ENCODE measurements at places on chromosomes 2 and 18.
A peak's percentile ranks its signal among the peaks of the same experiment; 100 is the strongest.

- DNase-seq, result no peak
Measured at GRCh38 chr18:4581966-4582365, 126.9 kb upstream of the DLGAP1 start.

GRCh38 chr2:42752314-42752713 is 11.6 kb downstream of the OXER1 start:
- DNase-seq, result no peak

- no peak for DNase-seq
Measured at GRCh38 chr18:71797554-71797953, 746.6 kb downstream of the CBLN2 start.

DNA sequence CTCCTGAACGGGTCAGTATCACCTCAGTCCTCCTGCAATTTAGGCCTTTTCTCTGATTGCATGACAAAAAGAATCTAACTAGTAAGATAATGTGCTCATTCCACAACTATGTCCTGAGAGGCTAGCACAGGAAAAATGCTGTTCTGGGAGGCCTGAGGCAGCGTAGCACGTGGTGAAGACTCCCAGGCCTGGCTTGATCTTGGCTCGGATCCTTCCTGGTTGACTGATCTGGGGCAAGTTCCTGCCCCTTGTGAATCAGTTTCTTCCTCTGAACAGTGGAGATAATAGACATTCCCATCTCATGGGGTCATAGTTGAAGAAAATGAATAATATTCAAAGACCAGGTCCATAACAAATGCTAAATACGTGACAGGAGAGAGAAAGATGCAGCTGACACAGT is 12.3 kb downstream of the FBLN7 start:
- DNase-seq, result peak; percentile 99

GRCh38 chr2:47041063-47041462 is 114.0 kb downstream of the STPG4 start:
- DNase-seq, result no peak

DNA sequence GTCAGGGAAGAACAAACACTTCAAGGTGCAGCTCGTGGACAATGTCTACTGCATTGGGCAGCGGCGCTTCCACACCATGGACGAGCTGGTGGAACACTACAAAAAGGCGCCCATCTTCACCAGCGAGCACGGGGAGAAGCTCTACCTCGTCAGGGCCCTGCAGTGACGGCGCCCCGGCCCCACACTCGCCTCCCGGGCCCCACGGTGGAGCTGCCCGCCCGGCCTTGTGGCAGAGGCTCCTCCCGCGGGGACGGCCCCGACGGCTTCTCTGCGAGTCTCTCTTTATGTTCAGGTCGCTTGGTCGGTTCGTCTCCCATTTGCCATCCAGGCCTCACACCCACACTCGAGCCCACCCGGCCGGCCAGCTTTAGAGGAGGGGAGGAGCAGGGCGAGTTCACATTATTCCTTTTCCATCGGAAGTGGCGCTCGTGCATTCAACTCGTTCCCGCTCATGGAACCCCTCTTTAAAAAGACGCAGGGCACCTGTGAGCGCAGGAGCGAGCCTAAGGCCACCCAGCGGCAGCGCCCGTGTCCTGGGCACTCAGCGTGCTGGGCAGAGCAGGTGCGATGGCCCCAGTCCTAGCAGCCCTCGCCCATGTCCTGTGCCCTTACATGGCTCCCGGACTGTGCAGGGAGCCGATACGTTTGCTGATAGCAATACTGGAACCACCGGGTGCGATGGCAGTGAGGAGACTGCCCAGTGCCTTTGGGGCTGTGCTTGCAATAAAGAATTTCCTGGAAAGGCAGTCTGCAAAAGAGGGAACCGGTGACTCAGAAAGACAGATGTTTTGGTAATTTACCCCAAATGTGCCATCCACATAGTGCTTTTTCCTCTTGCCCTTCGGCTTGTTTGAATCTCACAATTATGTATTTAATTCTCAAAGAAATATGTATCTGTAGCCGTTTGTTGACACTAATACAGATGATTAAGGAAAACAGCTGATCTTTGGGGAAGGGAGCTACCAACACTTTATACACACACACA is 148.6 kb downstream of the NCK2 start:
- peak; percentile 8 for DNase-seq

GRCh38 chr2:84238907-84239306 is 220.2 kb downstream of the SUCLG1 start:
- DNase-seq, result no peak

GRCh38 chr2:127525691-127526131 is 578 bp downstream of the IWS1 start:
- DNase-seq, result peak; percentile 50

GRCh38 chr2:5495586-5495985 is 196.6 kb upstream of the SOX11 start:
- DNase-seq, result no peak

DNA sequence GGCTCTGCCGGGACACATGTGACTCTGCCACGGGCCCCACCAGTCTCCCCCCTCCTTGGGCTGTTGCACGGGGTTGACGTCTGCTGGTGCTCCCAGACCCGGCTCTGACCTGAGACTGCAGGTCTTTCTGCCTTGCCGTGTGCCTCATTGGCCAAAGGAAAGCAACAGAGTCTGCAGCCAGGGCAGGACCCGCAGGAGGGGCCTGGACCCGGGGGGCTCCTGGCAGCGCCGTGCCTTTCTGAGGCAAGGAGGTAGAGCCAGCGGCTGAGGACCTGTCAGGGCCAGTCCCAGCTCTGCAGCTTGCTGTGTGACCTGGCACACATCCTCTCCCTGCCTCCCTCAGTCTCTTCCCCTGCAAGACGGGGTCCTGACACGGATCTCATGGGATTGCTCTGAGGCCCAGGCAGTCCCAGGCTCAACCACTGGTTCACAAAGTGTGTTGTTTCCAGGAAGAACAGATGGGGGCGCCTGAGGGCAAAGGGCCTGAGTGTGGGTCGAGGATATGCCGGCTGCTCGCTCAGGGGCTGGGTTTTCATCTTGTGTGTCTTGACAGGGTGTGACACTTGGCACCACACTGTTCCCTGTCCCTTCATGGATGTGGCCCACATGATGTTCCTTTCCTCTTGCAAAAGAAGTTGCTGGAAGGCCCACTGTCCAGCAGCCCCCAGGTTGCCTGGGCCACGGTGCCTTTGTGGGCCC is 9.0 kb downstream of the CAPN10 start:
- no peak for DNase-seq

DNA sequence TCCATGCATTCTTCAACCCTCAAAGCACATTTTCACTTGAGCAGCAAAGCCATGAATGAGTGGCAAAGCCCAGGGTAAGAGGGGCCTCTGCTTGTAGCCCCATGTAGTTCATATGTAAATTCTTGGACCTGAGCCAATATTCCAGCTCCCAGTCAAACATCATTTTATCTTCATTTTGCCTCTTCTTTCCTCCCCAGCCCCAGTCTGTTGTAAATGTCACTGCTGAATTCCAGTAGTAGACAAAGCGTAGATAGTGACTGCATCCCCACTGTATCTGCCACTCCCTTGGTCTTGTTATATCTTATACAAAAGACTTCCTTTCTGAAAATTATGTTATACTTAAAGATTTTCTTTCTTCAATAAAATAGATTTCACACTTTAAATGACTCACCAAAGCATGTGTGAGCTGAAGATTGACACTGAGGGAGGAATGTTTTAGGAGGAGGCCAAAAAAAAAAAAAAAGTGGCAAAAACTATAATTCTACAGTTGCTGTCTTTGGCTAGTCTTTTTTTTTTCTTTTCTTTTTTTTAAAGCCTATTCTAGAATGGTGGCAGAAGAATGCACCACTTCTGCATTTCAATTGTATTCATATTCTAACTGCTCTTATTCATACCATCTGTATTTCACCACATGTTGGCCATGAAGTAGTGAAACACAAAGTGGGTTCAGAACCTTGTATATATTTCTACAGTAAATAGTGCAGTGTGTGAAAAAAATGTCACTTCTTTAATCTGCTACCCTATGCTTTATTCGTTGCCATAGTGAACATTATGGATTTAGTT is 306.1 kb downstream of the CPS1 start:
- no peak for DNase-seq

DNA sequence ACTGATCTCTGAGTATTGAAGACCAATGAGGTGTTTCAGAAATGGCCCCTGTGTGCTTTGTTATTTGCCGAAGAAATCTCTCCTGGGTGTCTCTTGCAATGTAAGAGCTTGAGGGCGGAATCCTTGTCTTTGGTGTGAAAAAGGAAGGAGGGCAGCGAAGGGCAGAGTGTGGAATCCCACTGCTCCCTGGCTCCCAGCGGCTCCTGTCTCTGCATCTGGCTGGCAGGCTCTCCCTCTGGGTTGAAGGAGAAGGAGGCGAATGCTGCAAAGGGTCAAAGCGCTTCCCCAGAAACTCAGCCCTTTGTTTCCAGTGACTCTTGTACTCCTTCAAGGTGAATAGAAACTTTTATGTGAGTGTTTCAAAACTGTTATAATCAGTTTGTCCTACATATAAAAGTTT is 457.5 kb downstream of the CNTNAP5 start:
- no peak for DNase-seq

DNA sequence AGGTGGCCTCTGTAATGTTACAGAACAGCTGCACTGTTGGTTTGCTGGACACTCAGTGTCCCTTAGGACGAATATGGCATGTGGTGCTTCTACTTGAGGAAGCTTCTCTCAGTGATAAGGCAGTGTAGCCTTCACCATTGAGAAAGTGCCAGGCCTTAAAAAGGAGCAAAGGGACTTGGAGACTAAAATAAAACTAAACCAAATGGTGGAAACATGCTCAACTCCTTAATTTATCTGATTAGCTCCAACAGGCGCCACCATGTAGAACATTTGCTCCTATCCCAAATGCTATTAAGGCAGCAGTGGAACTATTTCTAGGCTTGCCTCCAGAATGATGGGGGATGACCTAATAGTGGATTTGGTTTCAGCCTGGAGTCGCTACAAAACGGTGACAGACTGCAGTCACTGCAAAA is 77.5 kb upstream of the MYL1 start:
- no peak for DNase-seq

GRCh38 chr2:147660680-147661079 is 184.1 kb upstream of the ACVR2A start:
- no peak for DNase-seq

DNA sequence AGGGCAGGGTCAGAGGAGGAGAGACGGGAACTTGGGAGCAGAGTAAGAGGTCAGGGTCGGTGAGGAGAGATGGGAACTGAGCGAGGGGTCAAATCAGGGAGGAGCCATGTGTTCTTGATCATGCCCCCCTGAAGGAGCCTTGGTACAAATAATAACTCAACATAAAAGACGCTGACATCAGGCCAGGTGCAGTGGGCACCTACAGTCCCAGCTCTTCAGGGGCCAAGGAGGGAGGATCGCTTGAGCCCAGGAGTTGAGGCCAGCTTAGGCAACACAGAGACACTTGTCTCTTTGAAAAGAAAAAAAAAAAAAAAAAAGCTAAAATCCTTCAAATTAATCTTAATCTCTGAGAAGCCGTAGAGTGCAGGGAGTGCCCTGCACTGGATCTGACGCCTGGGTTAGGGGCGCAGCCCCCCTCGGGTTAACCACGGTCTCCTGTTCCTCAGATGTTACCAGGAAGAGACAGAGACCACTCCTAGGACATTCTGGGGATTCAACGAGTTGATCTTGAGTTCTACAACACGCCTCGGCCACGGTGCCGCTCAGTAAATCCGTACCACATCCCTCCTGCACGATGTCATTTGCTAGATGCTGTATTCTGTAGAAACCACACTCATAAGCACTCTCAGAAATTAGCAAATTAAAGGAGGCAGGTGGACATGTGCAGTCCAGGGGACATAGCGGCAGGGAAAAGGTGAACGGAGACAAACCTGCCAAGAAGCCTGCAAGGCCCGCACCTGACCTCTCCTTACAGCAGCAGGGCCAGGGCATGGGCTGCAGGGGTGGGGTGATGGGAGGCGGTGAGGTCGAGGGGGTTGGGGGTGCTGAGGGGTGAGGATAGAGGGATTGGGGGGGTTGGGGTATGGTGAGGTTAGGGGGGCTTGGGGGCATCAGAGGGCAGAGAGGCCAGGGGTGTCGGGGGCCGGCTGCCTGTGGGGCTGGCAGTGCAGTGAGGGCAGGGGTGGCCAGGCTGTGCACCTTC is 29.2 kb downstream of the SLC66A2 start:
- no peak for DNase-seq

DNA sequence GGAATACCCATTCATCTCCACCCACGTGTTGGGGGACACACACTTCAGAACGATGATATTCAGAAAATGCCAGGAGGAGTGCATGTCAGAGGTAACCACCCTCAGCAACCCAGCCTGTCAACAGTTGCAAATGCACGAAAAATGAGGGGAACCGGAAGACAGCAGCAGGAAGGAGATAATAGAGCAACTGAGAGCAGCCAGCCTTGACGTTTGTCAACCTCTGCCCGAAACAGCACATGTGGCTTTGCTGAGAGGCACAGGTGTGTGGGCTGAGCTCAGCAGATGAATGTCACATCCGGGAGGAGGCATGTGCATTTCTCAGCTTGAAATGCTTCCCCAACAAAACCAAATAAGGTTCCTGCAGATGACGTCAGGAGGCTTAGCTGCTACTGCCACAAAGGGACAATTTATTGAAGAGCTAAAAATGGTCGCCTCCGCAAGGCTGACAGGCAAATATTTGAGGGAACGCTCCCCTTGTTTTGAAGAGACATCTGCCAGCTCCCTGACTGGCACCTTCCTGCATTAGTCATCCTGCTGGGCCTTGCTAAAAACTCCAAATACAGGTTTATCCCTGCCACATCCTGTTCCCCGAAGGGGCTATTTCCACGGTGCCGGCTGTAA is 419.0 kb downstream of the NBAS start:
- DNase-seq, result peak; percentile 8

DNA sequence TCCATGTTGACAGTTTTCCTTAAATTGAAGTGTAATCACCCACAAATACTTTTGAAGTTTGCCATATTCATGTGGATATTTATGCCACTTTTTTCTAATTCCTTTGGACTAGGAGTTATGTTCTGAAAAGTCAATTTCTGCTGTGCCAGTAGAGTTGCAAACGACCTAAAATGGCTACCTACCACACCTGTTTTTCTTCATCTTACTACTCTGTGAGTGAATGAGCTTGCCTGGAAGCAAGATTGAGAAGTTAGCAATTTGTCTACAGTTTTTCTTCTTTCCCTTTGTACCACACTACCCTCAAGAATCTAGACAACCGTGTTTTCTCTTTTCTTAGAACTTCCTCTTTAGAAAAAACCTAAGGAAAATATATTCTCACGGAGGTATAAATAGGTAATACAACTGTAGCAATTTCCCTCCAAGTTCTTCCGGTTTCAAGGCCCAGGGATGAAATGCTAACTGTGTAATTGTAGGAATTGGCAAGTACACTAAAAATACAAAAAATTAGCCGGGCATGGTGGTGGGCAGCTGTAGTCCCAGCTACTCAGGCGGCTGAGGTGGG is 7.3 kb upstream of the SLC39A10 start:
- DNase-seq, result no peak

GRCh38 chr2:238882082-238882755 is 34.3 kb downstream of the TWIST2 start:
- DNase-seq, result no peak

- no peak for DNase-seq
Measured at GRCh38 chr2:145137211-145137610, 617.3 kb upstream of the ZEB2 start.

- DNase-seq, result peak; percentile 58
Measured at GRCh38 chr2:71995067-71995665, 152.5 kb downstream of the CYP26B1 start.

GRCh38 chr18:32661486-32662299 is 111.1 kb downstream of the KLHL14 start:
- no peak for DNase-seq

GRCh38 chr2:73297151-73297559 is 3.8 kb upstream of the EGR4 start:
- peak; percentile 22 for DNase-seq

Measured in EL (cell line).